HT1080 (cell line): ENCODE measurements at places on chromosomes 5 and 9.

- DNase-seq = peak; percentile 20
These were observed 91.7 kb upstream of the SHB start for GRCh38 chr9:38160613-38161215.

DNA sequence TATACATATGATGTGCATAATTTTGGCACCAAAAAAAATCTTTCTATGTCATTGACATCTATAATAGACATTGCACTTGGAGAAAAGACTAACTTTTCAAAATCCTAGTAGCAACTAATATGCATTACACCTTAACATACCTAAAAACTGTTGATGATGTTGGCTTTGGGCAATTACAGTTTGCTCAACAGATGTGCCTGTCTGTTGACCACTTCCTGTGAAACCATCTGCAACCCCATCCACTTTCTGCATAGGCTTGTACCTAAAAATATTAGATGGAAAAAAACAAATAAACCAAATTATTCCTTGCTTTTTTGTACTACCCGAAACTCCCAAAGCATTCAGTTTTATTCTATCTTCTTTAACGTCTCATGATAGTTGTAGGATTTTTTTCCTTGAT lies 248.6 kb downstream of the RFX3 start:
- no peak for DNase-seq

GRCh38 chr9:82989929-82990328 lies 73.0 kb downstream of the RASEF start:
- peak; percentile 43 for DNase-seq

DNA sequence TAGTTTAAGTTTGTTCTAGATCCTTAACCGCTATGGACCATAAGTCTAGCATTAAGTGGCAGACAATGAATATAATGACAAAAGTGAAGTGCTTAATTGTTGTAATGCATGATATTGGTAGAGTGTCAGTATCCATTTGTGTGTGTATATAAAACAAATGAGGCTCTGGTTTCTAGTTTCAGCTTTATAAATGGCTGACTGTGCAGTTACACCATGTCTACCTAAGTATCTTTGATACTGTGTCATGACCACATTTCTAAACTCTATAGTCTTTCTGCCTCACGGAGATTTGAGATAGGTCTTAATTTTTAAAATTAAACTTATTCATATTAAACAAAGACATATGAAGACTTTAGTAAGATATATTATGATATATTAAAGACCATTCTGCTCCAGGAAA lies 92.0 kb downstream of the SPEF2 start:
- no peak for DNase-seq

DNA sequence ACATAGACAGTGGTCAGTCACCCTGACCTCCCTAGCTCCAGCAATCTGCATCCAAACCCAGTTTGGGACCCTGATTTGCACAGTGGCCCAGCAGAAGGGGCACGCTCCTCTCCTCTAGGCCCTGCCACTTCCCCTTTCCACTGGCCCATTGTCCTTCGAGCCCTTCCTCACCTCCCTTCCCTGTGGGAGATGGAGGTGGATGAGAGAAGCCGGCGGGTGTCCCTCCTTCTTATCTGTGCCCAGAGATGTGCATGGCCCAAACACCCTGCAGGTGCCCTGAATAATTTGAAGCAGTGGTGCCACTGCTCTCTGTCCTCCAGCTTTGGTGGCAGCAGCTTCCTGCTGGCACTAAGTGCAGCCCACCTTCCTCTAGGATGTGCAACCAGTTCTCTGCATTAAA lies 140.0 kb downstream of the BARX1 start:
- no peak for DNase-seq

DNA sequence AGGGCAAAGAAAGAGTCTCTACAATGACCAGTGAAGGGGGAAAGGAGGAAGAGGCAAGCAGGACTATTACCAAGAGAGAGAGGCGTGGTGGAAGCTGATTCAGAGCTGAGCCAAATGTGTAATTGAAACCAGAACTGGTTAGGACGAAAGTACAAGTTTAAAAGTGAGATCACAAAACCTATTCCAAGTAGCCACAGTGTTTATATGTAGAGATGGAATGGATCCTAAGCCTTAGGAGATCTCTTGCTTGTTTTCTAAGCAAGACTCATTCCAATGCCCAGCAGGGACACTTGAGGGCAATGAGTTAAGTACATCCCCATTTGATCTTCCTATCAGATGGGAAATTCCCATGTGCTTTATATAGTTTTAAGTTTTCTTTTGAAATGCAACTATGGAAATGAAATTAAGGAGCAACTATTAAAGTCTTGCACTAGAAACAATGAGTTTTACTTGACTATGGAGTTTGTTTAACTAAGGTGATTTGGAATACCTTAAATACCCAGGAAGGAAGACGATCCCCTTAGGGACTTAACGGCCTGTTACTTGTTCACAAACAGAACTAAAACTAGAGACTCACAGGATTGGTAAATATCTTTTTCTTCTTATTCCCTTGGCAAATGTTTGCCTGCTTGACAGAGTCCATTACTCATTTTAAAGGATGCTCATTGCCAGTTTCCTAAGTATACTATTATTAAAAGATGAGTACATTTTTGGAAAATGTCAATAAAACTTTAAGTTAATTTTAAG lies 51.1 kb upstream of the SNX2 start:
- DNase-seq = peak; percentile 70

- DNase-seq = no peak
These were observed 58.1 kb downstream of the SH3PXD2B start for GRCh38 chr5:172396220-172396619.

DNA sequence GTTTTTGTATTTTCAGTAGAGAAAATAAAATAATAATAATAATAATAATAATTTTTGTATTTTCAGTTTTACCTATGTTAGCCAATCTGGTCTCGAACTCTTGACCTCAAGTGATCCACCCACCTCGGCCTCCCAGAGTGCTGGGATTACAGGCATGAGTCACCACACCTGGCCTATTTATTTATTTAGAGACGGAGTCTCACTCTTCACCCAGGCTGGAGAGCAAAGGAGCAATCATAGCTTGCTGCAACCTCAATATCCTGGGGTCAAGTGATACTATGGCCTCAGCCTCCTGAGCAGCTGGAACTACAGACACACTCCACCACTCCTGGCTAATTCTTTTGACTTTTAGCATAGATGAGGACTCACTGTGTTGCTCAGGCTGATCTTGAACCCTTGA lies 167.5 kb downstream of the TLE1 start:
- DNase-seq = no peak
